GM03348 (cell line): ENCODE measurements at places on chromosomes 5 and 9.

DNA sequence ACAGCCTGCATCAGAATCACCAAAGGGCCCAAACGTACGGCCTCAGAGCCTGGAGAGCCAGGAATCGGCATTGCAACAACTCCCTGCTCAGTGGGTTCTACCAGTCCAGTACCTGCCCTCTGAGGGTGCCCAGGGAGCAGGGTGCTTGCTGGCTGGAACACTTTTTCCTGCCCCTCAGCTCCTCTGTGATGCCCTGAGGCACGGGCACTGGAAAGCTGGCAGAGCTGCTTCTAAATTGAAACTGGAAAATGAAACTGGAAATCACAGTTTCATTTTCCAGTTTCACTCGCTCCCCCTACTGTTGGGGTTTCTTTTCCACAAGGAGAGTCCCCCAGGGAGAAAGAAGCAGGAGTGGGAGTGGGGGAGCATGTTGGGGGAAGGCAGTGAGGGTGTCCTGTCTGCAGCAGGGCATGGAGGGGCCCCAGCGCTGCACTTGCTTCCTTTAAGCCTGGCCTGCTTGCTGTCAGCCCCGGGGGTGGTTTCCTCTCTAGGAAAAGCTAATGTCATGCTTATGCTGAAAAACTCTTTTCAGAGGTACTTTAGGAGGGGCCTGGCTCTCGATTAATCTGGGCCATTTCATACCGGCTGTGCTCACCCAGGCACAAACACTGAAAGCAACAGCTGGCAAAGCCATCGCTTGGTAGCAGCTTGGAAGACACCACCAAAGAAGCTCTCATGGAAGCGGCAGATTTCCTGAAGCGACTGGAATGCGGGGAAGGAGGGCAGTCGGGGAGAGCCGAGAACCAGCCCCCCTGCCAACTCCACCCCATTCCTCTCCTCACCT lies 26.2 kb downstream of the IRF1 start:
- DNase-seq, result no peak

DNA sequence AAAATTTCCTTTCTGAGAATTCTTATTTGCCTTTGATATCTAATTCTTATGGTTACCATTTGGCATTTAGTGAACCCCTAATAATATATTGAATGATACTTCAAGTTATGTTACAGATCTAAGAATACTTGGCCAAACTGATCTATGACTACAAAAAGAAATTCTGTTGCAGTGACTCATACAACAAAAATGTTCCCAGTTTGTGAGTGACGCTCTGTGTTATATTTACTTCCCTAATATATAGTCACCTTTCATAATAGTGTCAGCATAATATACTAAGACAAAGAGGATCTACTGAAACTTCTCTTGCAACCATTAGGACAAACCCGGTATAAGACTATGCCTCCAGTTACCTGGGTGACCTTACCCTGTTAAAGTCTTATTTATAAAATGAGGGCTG lies 216.9 kb upstream of the TLX3 start:
- peak; percentile 32 for DNase-seq

DNA sequence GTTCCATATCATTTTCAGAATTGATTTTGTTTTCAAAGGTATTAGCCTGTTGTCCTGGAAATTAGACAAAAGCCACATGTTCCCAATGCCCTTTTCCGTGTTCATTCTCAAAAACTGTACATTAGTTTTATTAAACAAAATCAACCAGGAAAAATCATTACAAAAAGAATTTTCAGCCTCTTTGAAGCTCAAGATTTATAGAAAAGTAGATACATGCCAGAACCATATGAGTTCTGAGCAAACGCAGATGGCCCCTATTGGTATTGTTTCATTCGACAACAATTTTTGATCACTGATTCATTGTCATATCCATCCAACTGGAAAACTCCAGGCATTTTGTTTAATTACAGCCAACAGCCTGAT lies 148.5 kb upstream of the GRAMD2B start:
- DNase-seq, result no peak

- DNase-seq, result no peak
Measured at GRCh38 chr5:84202136-84202535, 182.5 kb downstream of the EDIL3 start.

DNA sequence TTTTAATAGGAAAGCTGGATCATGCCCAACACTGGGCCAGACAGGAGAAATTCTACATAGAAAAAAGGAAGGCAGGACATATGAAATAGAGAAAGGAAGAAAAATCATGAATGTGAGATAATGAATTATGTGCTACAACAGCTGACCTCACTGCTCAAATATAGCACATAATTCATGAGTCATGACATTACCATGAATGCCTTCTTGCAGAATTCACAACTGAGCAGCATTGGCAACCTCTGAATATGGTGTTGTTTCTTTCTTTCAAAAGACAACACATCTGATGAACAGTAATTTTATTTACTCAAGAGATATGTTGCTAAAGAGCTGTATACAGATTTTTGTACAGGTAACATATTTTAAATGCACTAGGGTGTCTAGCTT lies 34.4 kb downstream of the APBA1 start:
- peak; percentile 60 for DNase-seq

GRCh38 chr5:53323943-53324642 lies 156.3 kb upstream of the FST start:
- DNase-seq, result no peak

DNA sequence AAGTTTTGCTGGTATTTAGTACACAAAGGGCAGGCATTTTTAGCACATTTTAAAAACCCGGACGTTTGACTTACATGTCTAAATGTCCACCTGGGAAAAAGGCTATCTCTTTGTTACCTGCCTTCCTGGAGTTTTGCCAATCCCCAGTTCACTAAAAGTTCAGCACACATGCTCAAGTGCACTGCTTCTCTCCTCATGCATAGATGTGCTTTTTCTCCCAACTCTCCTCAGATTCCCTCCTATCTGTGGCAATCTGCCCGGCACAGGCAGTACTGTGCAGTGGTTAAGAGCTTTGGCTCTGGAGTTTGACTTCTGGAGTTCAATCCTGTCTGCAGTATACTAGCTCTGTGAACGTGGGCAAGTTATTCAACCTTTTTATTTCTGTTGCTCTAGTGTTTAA lies 8.3 kb upstream of the CCNO start:
- no peak for DNase-seq

- DNase-seq, result no peak
Measured at GRCh38 chr5:66949066-66949465, 247.5 kb downstream of the CD180 start.

DNA sequence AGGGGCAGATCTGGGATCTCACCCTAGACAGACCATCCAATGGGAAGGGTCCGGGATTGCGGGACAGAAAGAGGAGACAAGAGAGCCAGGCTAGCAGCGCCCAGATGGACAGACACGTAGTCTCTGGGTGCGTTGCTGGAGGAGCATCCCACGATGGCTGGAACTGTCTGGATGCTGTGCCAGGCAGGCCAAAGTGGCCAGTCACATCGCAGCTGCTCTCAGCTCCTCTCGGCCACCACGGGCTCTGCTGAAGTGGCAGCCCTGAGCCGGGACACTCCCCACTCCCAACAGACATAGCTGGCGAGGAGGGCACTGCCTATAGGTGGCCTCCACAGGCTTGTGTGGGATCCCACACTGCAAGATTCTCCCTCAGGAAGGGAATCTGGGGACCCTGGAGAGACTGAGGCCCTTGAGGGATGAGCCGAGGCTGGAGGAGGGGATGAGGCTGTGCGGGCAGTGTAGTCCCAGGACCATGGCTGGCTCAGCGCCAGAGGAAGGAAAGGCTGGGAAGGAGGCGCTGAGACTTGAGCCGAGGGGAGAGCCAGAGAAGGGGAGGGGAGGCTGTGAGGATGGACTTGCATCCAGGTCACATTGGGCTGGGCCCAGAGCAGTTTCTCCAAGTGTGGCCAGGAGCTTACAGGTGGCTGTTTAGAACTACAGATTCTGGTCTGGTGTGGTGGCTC lies 10.3 kb upstream of the WDR5 start:
- DNase-seq, result no peak

DNA sequence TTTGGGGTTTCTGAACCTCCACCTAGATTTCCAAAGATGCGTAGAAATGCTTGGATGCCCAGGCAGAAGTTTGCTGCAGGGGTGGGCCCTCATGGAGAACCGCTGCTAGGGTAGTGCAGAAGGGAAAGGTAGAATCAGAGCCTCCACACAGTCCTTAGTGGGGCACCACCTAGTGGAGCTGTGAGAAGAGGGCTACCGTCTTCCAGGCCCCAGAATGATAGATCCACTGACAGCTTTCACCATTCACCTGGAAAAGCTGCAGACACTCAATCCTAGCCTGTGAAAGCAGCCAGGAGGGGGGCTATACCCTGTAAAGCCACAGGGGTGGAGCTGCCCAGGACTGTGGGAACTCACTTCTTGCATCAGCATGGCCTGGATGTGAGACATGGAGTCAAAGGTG lies 13.3 kb upstream of the HSDL2 start:
- no peak for DNase-seq

DNA sequence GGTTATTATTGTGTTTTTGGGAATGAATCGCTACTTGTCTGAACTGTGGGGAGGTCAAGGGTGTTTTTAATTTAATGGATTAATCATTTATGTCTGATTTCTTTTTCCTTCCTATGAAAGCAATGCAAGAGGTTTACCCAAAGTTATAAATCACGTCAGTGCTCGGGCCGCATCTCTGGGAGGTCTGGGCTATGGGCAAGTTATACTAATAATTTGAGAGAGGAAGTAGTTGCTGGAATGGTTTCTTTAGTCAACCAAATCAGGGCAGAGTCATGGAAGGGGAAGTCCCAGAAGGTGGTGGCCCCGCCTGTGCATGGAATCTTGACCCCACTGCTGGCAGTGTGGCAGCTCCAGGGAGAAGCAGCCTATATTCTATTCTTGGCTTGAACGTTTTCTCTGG lies 180.2 kb downstream of the HSPA4 start:
- DNase-seq, result no peak

GRCh38 chr5:137394380-137394779 lies 104.7 kb downstream of the SPOCK1 start:
- DNase-seq, result no peak

GRCh38 chr5:158054223-158055110 lies 195.5 kb upstream of the CLINT1 start:
- no peak for DNase-seq

- DNase-seq, result no peak
Measured at GRCh38 chr9:28365020-28365640, 791.8 kb upstream of the C9orf72 start.

GRCh38 chr9:112032009-112032408 lies 135.4 kb downstream of the UGCG start:
- DNase-seq, result no peak

DNA sequence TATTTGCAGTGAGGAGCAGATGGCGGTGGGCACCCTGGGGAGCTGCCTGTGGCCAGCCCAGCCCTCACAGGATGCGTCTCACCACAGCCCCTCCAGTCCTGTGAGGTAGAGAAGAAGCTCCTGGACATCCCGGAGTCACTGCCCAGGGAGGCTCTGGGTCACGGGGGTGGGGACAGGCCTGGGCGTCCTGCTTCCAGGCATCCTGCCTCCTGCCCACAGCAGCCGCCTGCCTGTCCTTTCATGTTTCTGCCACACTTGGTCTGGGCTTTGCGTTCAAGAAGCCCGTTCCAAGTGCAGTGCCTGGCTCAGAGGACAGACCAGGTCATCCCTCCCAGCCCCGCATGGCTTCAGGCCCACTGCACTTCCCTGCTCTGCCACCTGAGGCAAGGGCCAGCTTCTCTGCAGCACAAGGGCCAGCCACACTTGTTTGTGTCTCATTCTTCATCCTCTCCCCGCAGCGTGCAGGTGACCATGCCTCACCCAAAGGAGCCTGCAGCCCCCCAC lies 38.2 kb downstream of the ZDHHC11B start:
- DNase-seq, result no peak

DNA sequence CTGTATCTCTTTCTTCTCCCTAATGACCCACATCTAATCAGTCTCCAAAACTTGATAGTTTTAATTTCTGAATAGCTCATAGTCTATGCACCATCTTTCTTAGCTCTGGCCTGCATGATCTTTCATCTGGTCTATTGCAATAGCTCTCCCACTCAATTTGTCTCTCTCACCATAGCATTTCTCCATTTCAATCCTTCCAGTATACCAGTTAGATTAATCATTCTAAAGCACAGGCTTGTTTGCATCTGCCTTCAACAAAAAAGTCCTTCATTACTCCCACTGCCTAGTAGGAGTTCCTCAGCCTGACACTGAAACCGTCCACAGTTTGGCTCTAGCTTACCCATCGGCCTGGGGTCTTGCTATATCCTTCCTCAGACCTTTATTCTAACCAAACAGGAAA lies 344.9 kb downstream of the ENC1 start:
- DNase-seq, result peak; percentile 19

- no peak for DNase-seq
Measured at GRCh38 chr9:80061096-80061495, 489.3 kb downstream of the TLE4 start.

- no peak for DNase-seq
Measured at GRCh38 chr9:16877256-16877655, 6.8 kb upstream of the BNC2 start.

- peak; percentile 59 for DNase-seq
Measured at GRCh38 chr5:170306381-170306831, 8.8 kb upstream of the LCP2 start.

DNA sequence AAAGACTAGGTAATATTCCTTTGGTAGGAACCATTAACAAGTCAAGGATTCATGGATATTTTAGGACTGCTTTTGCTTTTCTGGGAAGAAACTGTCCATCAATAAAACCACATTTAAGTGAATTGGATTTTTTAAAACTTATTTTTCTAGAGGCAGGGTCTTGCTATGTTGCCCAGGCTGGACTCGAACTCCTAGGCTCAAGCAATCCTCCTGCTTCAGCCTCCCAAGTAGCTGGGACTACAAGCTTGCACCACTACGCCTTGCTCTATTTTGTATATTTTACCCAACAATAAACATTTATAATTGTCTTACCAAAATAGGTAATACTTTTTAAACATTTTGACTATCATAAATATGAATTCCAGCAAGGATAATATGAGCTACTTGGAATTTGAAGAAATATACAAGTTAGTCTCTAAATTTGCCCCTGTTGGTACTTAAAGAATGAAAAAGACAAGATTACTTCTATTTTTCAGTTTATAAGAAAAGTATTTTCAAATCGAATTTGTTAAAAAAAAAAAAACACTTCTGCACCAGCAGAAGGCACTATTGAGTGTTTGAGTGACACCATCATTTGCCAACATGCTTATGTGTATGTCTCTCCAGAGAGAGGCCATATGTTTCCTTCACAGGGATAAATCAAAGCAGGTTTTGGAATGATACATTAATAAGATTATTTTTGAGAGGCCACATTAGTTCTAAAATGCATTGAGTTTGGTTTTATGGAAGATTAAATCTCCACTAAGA lies 60.0 kb upstream of the CARTPT start:
- DNase-seq, result no peak

DNA sequence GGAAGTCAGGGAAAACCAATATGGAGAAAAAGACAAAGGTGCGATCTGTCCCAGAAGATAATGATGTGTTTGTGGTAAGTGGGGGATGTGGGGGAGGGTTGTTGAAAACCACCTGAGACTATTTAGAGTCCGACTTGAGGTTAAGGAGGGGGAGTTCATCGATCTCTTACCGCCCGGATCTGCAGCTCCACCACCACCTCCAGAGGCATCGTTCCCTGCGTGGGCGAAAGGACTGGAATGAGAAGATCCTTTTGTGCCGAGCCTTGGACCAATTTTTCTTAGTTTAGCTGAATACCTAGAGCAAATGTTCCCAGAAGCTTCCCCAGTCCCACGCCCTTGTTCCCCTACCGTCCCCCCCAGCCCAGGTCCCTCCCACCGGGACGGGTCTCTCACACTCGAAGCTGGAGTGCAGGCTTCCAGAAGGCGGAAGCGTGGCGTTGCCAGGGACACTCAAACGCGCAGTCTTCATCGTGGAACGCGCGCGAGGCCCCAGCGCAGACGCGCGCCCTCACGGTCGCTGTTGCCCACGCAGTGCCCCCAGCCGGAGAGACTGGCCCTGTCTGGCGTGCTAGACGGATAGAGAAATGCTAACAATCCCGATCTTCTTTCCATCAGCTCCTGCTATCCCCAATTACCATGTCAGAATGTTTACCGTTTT lies at the start of gene SPATA6L:
SPATA6L (minus strand) TSS at position 439 of the 658 bp plus-strand sequence; CDS start at position 209, 230 bp downstream.
- peak; percentile 73 for DNase-seq

- no peak for DNase-seq
Measured at GRCh38 chr5:18023986-18024385, 389.7 kb downstream of the TAF11L14 start.
